ENCODE measurements at places on chromosomes 4 and X. TPM values are rescaled to one million over a fixed set of nuclear protein-coding genes. Genes with fewer than 3 reads are reported as not detected.

MND1 gene
- 13.7 TPM for total RNA-seq

AMOT gene
- total RNA-seq: 11.2 TPM

FAM149A gene
- 10.1 TPM for total RNA-seq

CCKAR gene
- total RNA-seq: not detected

DMRTC1 gene
- not detected for total RNA-seq

GRCh38 chrX:129496625-129497024 lies 26.7 kb downstream of the SMARCA1 start:
- no peak for DNase-seq

DNA sequence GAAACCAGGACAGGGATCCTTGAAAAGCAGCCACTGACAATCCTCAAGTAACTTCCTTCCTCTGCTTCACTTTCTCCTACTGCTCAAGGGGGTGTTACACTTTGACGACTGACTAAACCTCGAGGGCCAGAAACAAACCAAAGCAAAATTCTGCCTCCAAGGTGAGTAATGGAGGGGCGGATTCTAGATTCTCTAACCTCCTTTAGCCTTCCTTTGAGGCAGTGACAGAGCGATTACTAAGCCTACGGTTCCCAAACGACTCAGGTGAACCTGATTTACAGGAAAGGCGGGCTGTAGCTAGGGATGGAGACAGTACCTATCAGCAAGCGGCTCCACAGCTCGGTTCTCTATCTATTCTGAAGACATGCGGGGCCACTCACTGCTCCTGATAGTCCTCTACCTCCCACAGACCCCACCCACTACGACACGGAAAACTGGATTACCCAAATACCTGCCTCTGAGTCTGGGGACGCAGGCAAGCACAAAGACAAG lies 487 bp downstream of the TBCK start:
- peak; percentile 24 for DNase-seq

DNA sequence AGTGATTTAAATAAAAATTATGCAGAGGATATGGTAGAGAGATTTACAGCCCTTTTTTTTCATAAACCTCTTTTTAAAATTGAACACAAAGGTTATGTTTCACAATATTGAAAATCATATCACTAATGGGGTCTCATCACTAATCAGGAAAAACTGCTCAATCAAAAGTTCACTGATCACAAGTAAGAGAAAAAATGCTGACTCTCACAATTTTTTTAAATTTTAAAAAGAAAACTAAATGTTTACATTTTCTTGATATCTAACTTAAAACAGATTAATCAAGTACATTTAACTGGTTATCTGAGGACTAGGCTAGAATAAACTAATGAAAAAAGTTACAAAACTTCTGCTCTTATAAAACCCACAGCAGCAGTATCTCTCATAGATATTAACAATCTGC lies 8.5 kb downstream of the LAMTOR3 start:
- no peak for DNase-seq

DNA sequence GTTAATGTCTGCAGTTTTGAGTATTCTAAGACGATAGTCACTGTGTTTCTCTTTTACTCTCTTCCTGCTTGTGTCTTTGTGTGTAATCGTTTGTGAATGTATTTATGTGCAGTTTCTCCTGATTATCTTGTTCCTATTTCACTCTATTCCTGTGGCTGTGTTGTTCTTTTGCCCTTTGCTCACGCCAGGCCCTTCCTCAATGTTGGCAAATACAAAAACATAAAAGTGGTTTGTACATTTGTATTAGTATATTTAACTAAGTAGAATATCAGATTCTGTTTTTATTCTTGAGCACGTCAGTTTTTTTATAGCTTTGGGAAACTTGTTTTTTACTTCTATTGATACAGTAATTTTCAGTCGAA lies 107.6 kb upstream of the BMPR1B start:
- no peak for DNase-seq

- no peak for DNase-seq
Measured at GRCh38 chr4:153332936-153333335, 11.6 kb upstream of the MND1 start.

GRCh38 chr4:533318-534100 lies 34.5 kb downstream of the PIGG start:
- no peak for DNase-seq

All from SK-MEL-5 (cell line).